Activated CD4-positive, alpha-beta memory T cell treated with anti-CD3 and anti-CD28 coated beads, Interleukin-2, amount 10 ng/mL, durations not matched to agents 7 days and 5 days (primary cell): ENCODE measurements at places on chromosomes 5 and 9. TPM values are rescaled to one million over a fixed set of nuclear protein-coding genes. Genes with fewer than 3 reads are reported as not detected.

SPINK1 gene
- total RNA-seq, result not detected

MYMK gene
- not detected for total RNA-seq

GRCh38 chr5:94523018-94523417 is 95.4 kb downstream of the KIAA0825 start:
- no peaks in the 10 kb centered on the region for H3K27me3 ChIP-seq
- no peak overlapping the region for H3K4me3 ChIP-seq
- H3K36me3 ChIP-seq, result no peaks in the 10 kb centered on the region

SLC2A6 gene
- total RNA-seq, result 2.0 TPM

PTAR1 gene
- total RNA-seq, result 48.3 TPM

GRCh38 chr9:76926324-76926741 is 20.4 kb upstream of the PRUNE2 start:
- no peak overlapping the region for H3K4me3 ChIP-seq
- H3K27ac ChIP-seq, result no peak overlapping the region
- no peaks in the 10 kb centered on the region for H3K4me1 ChIP-seq
- peaks cover 2% of the 10 kb centered on the region for H3K27me3 ChIP-seq
- H3K36me3 ChIP-seq, result no peaks in the 10 kb centered on the region

KCNN2 gene
- not detected for total RNA-seq

STPG3 gene
- not detected for total RNA-seq

DNA sequence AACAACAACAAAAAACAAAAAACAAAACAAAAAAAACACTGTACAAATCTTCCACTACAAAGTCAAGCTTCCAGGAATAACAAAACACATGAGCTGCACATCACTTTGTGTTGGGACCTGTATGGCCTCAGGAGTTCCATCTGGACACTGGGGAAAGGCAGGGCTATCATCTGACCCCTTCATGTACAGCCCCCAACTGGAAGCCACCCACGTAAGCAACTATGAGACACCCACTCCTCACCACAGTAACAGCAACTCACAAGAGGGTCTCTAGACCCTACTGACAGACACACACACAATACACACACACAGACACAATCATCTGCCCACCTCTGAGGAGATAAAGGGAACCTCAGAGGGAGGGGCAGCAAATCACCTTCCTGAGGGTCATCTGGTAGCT is 81.7 kb upstream of the LRRTM2 start:
- no peak overlapping the region for H3K27ac ChIP-seq
- H3K27me3 ChIP-seq, result no peaks in the 10 kb centered on the region
- H3K36me3 ChIP-seq, result no peaks in the 10 kb centered on the region
- DNase-seq, result no peak
- no peak overlapping the region for H3K4me3 ChIP-seq
- H3K4me1 ChIP-seq, result peaks cover 20% of the 10 kb centered on the region

GRCh38 chr9:125932012-125932411 is 184.8 kb downstream of the PBX3 start:
- H3K4me3 ChIP-seq, result no peak overlapping the region
- H3K36me3 ChIP-seq, result no peaks in the 10 kb centered on the region
- no peak for DNase-seq
- H3K27ac ChIP-seq, result no peak overlapping the region

FYB1 gene
- total RNA-seq, result 260 TPM
